ENCODE measurements at places on chromosomes 6 and 20. TPM values are rescaled to one million over a fixed set of nuclear protein-coding genes. Genes with fewer than 3 reads are reported as not detected.

The DCDC2 gene
- not detected for total RNA-seq

The APCDD1L gene
- not detected for total RNA-seq

The MCCD1 gene
- not detected for total RNA-seq

The VARS1 gene
- total RNA-seq: 114 TPM

The MAPK14 gene
- total RNA-seq: 59.5 TPM

The TMX4 gene
- 24.9 TPM for total RNA-seq

The EDN1 gene
- total RNA-seq: not detected

The DPM1 gene
- 50.6 TPM for total RNA-seq

The HEY2 gene
- total RNA-seq: not detected

The SAMD5 gene
- total RNA-seq: not detected

The EFCAB8 gene
- 1.0 TPM for total RNA-seq

The WFDC10B gene
- not detected for total RNA-seq

The TMEM200A gene
- 2.6 TPM for total RNA-seq

The SLC32A1 gene
- not detected for total RNA-seq

The TMEM74B gene
- total RNA-seq: 1.1 TPM

The FAM83C gene
- not detected for total RNA-seq

The SLC12A5 gene
- total RNA-seq: 1.7 TPM

The CD93 gene
- 0.82 TPM for total RNA-seq

The MOXD1 gene
- total RNA-seq: not detected

The TINAG gene
- not detected for total RNA-seq

The PSMF1 gene
- 138 TPM for total RNA-seq

The SYNDIG1 gene
- total RNA-seq: not detected

The DEFB114 gene
- total RNA-seq: not detected

The PHACTR3 gene
- total RNA-seq: not detected

All from activated CD8-positive, alpha-beta T cell treated with anti-CD3 and anti-CD28 coated beads, Interleukin-2, amount 10 ng/mL, durations not matched to agents 7 days and 5 days (primary cell).